NCI-H2029 treated with DMSO at 0.1 percent for 48 hours (cell line): ENCODE measurements at places on chromosomes 2 and 18.
A peak's percentile ranks its signal among the peaks of the same experiment; 100 is the strongest.

GRCh38 chr2:103960951-103961350, 893.0 kb upstream of the POU3F3 start:
- DNase-seq: no peak

- no peak for DNase-seq
Measured at GRCh38 chr2:66851449-66851872, 416.5 kb downstream of the MEIS1 start.

DNA sequence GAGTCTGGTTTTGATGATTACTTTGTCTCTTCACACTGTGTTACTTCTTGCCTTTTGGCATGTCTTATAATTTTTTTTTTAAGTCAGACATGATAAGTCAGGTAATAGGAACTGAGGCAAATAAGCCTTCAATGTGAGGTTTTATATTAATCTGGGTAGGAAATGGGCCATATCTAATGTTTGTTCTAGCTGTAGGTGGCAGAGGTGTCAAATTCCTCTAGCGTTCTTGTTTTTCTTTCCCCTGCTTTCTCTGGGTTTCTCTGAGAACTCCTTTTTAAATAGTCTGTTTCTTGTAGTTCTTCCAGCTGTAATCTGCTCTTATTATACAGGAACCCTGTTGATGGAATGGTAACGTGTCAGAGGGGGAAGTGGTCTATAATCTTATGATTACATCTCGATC, 5.7 kb downstream of the SP140 start:
- DNase-seq: no peak

DNA sequence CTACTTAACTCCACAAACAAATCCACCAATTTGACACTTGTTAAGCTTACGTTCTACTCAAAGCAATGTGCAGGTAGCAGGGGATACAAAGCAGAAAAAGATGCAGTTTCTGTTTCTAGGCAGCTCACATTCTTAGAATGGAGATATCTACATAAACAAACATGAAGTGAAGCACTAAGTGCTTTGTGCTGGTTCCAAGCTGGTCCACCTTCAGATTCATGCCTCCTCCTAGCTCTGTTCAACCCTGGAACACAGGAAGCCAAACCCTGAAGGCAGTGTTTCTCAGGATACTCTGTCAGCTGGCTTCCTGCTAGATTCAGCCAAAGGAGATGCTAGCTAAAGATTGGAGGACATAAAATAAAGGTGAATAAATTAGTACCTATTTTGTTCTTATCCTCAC, 55.3 kb upstream of the NOL4 start:
- DNase-seq: peak; percentile 42

- DNase-seq: no peak
Measured at GRCh38 chr18:61869636-61870035, 23.2 kb downstream of the RNF152 start.

DNA sequence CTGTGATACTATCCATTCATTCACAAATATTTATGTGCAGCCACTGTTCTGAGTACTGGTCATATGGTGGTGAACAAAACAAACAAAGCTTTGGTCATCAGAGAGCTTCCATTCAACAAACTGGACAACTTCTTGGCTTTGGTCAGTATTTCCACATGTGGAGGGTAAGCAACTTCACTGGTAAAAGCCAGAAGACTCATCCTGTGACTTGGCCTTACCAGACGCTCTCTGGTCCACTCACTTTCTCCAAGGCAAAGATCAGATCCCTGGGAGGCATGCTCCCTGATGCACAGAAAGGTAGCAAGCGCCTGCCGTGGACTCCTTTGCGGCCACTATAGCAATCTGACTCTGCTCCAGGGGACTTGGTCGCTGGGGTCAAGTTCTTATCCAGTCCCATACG, 179.5 kb downstream of the EN1 start:
- no peak for DNase-seq

GRCh38 chr2:152370783-152371182, 35.8 kb downstream of the FMNL2 start:
- no peak for DNase-seq

GRCh38 chr2:10920764-10921388, 9.1 kb downstream of the KCNF1 start:
- no peak for DNase-seq

GRCh38 chr18:75475228-75475627, 47.7 kb upstream of the SMIM21 start:
- DNase-seq: no peak

DNA sequence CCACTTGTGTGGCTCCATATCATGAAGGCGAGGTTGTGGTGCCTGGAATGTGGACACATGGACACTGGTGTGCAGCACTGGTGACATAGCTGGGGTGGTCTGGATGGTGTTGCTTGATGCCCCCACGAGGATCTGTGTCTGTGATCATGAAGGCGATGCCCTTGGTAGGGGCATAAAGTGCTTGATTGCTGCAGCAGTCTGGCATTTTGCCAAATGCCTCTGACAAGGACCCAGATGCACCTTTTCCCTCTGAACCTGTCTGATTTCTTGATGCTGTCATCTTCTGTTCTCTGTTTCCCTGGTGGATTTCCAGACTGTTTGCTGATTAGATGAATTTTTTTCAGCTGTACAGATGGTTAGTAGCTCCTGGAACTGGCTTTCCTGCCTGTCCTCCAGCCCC, 752.0 kb upstream of the HS6ST1 start:
- DNase-seq: no peak

DNA sequence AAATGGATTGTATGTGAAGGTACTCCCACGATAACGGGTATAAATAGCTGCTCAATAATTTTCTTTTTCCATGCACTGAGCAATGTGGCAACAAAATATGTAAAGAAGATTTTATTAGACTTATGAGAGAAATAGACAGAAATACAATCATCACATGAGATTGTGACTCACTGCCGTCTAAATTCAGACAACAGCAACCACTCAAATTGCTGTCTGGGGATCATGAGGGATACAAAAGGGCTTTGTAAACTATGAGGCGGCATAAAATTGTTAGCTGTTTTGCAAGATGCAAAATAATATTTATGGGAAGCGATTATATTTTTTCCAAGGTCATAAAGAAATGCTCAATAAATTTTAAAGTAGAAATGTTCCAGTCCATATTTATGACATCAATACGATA, 259.1 kb upstream of the AGAP1 start:
- no peak for DNase-seq

DNA sequence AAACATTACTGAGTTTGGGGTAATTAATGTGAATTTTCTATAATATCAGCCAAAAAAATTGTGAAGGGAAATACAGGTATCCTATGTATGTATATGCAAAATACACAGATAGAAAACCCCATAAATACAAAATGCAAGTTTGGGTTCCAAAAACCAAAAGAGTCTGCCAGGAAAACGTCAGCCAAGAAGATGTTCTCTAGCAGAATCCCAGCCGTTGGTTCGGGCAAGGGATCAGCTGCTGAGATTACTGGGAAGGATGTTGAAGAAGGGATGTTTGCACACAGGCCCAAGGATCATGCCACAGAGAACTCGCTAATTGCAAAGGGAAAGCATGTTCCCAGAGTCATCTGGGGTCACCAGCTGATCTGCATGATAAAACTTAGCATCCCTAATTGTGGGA, 9.5 kb upstream of the ANO7 start:
- DNase-seq: no peak

- DNase-seq: no peak
Measured at GRCh38 chr2:234703258-234703657, 206.4 kb upstream of the ARL4C start.

DNA sequence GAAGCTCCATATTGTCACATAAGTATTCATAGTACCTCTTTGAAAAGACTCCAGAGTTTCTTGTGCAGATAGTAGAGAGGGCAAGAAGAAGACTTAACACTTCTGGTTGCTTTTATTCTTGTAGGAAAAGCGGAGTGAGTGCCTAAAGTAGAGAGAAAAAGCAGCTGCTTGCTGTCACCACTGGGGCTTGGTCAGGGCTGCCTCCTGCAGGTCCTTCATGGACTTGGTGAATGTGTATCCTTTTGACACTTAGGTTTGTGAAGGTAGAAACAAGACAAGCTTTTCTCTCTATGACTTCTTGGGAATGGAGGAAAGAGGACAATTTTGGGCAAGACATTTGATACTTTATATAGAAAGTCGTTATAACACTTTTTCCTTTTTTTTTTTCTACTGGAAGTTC, 312.8 kb upstream of the FANCL start:
- no peak for DNase-seq

DNA sequence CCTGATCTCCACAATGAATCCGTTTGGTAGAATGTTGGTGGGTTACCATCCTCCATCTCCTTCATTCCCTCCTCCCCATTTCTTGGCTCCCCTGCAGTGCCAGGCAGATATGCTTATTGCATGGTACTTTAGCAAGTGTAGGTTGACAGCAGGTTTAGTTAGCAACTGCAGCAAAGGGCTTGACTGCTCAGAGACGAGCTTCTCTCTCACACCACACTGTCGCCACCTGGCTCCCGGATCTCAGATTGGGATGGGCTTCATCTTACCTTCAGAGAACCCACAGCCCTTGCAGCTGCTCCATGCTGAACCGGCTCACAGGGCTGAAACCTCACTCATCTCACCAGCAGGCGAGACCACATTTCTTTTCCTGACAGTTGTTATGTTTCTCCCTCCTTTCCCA, 88.8 kb downstream of the VWA3B start:
- no peak for DNase-seq

DNA sequence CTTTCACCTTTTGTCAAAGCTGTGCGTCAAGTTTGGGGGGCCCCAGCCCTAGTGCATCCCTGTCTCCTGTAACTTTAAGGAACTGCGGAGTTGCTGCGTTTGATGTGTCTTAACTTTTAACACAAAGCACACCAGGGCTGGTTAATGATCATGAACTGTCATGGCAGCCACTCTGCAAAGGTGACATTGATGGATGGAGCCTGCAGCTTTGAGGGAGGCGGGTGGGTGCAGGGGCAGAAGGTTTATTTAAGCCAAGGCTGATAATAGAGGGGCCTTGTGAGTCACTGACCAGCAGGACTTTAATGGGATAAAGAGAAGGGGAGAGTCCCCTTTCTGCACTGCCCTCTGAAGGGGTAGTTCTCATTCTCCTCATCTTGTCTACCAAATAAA, 190.2 kb upstream of the GATA6 start:
- no peak for DNase-seq

GRCh38 chr2:168751104-168751740, 51.2 kb upstream of the NOSTRIN start:
- DNase-seq: peak; percentile 47

- no peak for DNase-seq
Measured at GRCh38 chr18:76410660-76411417, 84.2 kb downstream of the ZNF516 start.
